ENCODE measurements at places on chromosomes 16 and 17.

DNA sequence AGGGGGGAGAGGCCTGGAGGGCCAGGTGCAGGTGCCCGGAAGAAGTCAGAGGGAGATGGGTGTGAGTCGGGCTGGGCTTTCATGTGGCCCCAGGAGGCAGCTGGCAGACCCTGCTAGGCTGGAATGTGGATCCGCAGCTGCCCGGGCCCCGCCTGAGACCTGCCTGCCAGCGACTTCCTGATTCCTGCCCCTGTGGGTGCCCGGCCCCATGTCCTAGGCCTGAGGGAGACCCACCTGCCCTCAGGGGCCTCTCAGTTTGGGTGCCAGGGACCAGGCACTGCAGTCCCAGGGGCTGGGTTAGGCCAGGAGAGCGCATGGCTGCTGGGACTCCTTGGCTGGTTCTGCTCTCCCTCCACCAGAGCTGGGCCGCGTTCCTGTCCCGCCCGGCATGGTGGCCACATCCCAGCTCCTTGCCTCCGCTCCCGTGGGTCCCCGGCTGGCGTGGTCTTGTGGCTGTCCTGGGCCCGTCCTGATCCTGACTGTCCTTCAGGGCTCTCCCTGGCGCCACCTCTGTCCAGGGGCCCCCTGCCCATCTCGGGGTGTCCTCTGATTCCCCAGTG lies 22.1 kb upstream of the SPNS2 start:
- DNase-seq: no peak

- DNase-seq: no peak
Measured at GRCh38 chr16:88930716-88931115, 46.3 kb downstream of the CBFA2T3 start.

DNA sequence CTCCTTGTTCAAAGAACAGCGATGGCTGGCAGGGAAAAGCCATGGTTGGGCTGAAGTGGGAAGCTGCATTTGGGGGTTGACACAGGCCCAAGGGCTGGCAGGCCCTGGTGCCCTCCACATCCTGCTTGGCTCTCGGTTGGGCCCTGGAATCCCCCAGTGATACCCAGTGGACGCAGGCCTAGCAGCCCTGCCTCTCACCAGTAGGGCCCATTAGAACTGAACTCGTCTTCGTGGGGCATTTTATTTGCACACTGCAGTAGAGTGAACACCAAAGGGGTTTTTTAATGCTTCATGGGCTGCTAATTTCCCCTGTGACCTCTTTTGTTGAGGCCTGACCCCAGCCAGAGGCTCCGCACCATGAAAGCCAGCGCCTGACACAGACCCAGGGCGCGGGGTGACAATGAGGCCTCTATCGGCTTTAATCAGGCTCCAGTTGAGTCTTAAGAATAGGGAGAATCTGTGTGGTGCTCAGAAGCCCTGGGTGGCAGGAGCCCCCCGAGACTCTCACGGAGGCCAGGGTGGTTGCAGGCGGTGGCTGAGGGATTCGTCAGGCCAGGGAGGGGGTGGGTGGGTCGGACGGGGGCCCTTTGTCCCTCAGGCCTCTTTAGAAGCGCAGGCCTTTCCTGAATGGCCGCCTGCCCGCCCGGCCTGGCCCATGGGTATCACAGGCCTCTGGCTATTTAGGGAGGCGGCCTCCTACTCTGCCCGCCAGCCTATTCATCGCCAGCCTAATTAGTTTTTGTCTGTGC lies 199.3 kb downstream of the NTN1 start:
- no peak for DNase-seq

GRCh38 chr17:54901230-54901822 lies 674 bp downstream of the TOM1L1 start:
- DNase-seq: no peak

DNA sequence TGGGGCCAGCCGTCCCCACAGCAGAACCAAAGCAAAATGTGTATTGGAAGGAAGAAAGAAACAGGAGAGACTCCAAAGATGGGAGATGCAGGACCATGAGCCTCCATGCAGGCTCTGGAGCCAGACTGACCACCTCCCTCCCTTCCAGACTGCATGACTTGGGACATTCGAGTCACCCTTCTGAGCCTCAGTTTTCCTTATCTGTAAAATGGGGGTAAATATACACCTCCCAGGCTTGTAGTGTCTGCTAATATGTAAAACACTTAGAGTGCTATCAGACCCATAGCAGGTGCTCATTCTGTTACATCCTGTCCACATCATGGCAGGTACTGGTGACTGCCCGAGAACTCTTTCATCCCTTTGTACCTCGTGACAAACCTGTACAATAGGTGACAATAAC lies 370.8 kb downstream of the SNX29 start:
- no peak for DNase-seq

DNA sequence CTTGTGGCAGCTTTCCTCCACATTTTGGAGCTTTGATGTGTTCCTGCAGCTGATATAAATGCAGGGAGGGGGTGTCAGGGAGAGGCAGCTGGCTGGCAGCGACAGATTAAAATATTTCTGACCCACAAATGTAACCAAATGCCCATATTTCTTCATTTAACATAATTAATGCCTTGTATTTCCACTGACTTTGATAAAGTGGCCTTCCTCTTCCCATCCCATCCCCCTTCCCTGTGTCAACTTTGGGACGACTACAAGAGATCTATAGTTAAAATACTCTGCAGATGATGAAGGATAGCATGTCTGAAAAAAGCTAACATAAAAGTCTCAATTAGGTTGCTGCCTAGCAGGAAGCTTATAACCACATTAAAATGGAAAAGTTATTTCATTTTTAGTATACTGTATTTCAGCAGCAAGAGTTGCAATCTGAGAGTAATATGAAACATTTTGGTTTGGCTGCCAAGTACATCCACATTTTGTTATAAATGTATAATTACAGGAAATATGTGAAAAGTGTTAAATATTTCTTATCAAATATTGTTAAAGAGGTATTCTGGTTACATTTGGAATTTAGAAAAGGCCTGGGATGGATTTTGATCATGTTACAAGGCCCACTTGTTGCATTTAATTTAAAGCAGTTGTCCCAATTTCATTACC lies 238.7 kb upstream of the TBX2 start:
- no peak for DNase-seq

All from left renal cortex interstitium (tissue), 4 donors.